Stimulated activated CD8-positive, alpha-beta memory T cell treated with anti-CD3 and anti-CD28 coated beads, Interleukin-15, amount 100 ng/mL, for 24 hours (primary cell): ENCODE measurements at places on chromosomes 1 and 21.

DNA sequence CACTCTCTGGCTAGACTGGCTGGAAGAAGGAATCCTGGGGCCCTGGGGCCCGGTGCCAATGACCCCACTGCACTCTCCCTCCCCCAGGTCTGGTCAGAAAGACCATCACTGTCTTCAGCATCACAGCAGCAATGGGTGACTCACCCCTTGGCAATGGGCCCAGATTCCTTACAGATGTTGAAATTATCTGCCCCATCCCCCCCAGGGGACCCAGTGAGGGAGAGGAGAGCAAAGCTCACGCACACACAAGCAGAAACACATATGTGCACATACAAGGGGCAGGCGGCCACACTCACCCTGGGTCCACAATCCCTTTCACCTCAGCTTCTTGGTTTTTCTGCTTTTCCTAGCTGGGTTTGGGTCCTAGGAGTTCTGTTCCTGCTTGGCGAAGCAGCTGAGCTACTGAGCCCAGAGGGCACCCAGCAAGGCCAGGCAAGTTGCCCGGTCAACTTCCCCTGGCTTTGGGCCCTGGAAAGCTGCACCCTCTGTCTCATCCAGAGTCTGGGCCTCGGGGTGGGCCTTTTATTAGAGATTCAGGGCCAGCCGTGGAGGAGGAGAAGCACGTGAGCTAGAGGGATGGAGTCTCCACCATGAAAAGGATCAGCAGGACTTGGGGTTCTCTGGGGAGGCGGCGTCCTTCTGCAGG lies 2.6 kb downstream of the COL16A1 start:
- no peak for DNase-seq

- no peak for DNase-seq
Observed at GRCh38 chr1:53412285-53413174, 46.7 kb upstream of the DMRTB1 start.

GRCh38 chr21:27171707-27172106 lies 204.8 kb upstream of the ADAMTS5 start:
- DNase-seq: no peak

DNA sequence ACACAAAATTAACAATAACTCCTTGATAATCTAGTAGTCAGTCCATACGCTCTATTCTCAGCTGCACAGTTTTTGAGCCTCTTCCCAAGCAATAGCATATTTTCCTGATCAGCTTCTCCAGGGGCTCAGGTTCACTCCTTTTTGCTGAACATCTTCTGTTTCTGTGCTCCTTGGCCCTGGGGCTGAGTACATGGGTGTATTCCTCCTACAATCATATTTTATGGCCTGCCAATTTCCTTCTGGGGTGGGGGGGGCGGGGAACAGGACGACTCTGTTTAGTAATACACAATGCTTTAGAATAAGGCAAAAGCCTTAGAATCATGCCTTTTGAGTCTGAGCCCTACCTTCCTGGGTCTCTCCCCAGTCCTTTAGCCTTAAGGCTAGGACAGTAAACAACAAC lies 8.5 kb downstream of the CLDN19 start:
- no peak for DNase-seq

DNA sequence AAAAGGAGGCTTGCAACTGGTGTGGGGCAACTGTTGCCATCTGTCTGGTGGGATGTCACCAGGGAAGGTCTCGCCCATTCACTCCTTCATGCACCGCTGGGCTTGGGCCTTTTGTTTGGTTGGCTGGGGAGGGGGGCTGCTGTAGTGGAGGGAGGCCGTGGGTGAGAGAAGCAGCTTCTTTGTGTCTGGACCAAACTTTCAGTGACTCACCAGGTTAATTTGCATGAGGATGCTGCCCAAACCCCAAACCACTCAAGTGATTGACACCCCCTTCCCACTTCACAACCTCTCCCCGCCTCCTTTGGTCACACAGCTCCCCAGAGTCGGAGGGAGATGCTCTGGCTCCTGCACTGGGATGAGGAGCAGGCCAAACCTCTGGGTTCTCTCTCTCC lies 19.7 kb downstream of the BTG2 start:
- no peak for DNase-seq

DNA sequence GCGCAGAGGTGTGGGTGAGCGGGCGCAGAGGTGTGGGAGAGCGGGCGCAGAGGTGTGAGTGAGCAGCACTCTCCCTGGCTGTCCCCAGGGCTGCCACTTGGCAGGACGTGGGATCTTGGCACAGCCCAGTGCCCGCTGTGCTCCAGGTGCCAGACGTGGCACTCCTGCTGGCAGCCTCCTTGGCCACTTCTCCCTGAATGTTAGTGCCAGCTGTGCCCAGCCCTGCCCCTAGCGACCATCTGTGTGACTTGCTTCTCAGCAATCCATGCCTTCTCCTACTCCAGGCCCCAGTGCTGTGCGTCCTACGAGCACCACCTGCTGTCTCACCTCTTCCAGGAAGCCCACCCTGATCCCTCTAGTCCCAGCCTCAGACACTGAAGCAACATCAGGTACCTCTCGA lies 30.5 kb downstream of the KRTAP10-1 start:
- no peak for DNase-seq

DNA sequence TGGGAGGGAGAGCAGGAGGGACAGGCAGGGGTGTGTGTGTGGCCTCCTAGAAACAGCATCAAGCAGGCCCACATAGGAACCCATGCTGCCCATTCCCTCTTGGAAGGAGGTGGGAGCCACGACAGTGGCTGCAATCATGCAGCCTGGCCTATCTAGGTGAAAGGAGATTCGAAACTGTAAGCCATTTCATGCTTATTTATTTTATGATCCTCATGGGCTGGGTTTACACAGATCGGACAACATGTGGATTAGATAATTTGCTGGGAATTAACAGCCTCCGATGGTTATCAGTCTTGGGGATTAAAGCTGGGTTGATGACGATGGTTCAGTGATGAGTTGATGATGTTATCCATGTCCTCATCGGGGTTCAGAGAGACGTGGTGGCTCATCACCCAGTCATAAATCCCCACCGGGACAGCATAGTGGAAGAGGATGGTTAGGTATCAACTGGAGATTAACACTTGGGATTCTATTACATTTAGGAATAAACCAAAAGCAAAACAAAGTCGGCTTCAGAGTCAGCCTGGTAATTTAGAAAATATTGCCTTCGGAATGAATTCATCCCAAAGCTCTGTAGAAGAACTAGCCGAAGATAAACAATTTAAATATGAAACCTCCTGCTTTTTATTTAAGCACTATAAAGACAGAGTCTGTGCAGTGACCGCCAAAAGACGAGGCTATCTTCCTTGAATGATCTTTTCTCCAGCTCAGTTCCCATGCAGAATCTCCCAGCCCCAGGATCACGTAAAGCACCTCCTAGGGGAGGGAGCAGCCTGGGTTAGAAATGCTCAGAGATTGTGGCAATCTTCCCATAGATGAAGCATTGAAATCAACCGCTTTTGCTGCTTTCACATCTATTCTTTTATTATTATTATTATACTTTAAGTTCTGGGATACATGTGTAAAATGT lies 252.8 kb downstream of the FOXD2 start:
- no peak for DNase-seq

GRCh38 chr21:36973986-36974850 lies 7.7 kb upstream of the HLCS start:
- no peak for DNase-seq

GRCh38 chr1:221720545-221720944 lies 21.3 kb downstream of the DUSP10 start:
- DNase-seq: no peak

- no peak for DNase-seq
Observed at GRCh38 chr1:99956755-99957154, 13.0 kb upstream of the SLC35A3 start.
